A549 treated with CpdA at 1 μM for 4 hours (cell line): ENCODE measurements at places on chromosomes 11 and 22. TPM values are rescaled to one million over a fixed set of nuclear protein-coding genes. Genes with fewer than 3 reads are reported as not detected.

Gene HBE1
- total RNA-seq: 0.09 to 0.78 TPM (median 0.23 TPM) in 4 of 5 replicates, not detected in the other

Gene MYEOV
- total RNA-seq: 99.6 to 113 TPM (median 112 TPM) in 5 replicates

Gene TCN2
- 3.7 to 5.5 TPM (median 4.3 TPM) in 5 replicates for total RNA-seq

Gene MED17
- 19.8 to 23.1 TPM (median 21.7 TPM) in 5 replicates for total RNA-seq

Gene LRRC56
- total RNA-seq: 0.55 to 0.74 TPM (median 0.66 TPM) in 5 replicates

Gene BTBD18
- not detected in 5 replicates for total RNA-seq

Gene SNRPD3
- total RNA-seq: 140 to 280 TPM (median 158 TPM) in 5 replicates

Gene PSMA1
- 183 to 215 TPM (median 189 TPM) in 5 replicates for total RNA-seq

Gene TEX54
- total RNA-seq: not detected in 5 replicates

Gene SAA4
- not detected in 5 replicates for total RNA-seq

Gene HSPB2
- not detected in 5 replicates for total RNA-seq

Gene SLC15A3
- total RNA-seq: not detected in 5 replicates

Gene PCSK7
- 14.6 to 20.2 TPM (median 17.4 TPM) in 5 replicates for total RNA-seq

Gene NOX4
- not detected in 5 replicates for total RNA-seq

Gene FXYD2
- 11.8 to 22.6 TPM (median 16.9 TPM) in 5 replicates for total RNA-seq

Gene DCHS1
- 0.09 to 0.14 TPM (median 0.11 TPM) in 5 replicates for total RNA-seq

Gene RNF26
- 31.5 to 42.8 TPM (median 41.1 TPM) in 5 replicates for total RNA-seq

Gene HSCB
- total RNA-seq: 10.9 to 16.0 TPM (median 12.6 TPM) in 5 replicates

Gene EMID1
- total RNA-seq: 0.31 to 0.72 TPM (median 0.38 TPM) in 5 replicates

Gene OR8B2
- not detected in 5 replicates for total RNA-seq

Gene ANO5
- total RNA-seq: 1.5 to 2.3 TPM (median 1.7 TPM) in 5 replicates

Gene CASP5
- not detected in 5 replicates for total RNA-seq

Gene RTN4R
- 6.1 to 10.9 TPM (median 8.8 TPM) in 5 replicates for total RNA-seq

Gene TNKS1BP1
- 73.8 to 96.5 TPM (median 82.8 TPM) in 5 replicates for total RNA-seq

Gene C22orf31
- total RNA-seq: not detected in 5 replicates

Gene MRGPRX4
- not detected in 5 replicates for total RNA-seq

Gene ZP1
- 0.11 to 0.23 TPM (median 0.16 TPM) in 4 of 5 replicates, not detected in the other for total RNA-seq

Gene RPS13
- total RNA-seq: 1,543 to 1,864 TPM (median 1,613 TPM) in 5 replicates

Gene GPHA2
- not detected in 5 replicates for total RNA-seq

Gene SYCE3
- total RNA-seq: 0.25 to 0.75 TPM (median 0.46 TPM) in 3 of 5 replicates, not detected in the others

Gene PTGDR2
- 0.04 to 0.08 TPM in 2 of 5 replicates, not detected in the others for total RNA-seq

Gene APOA4
- total RNA-seq: not detected in 5 replicates

Gene CAPN1
- 97.3 to 113 TPM (median 101 TPM) in 5 replicates for total RNA-seq

Gene SERPIND1
- total RNA-seq: 0.07 TPM in 1 of 5 replicates, not detected in the others

Gene SC5D
- total RNA-seq: 9.8 to 13.2 TPM (median 10.1 TPM) in 5 replicates

Gene LYVE1
- total RNA-seq: 0.05 to 0.07 TPM (median 0.06 TPM) in 3 of 5 replicates, not detected in the others

Gene DEPDC7
- 6.0 to 7.9 TPM (median 7.2 TPM) in 5 replicates for total RNA-seq

Gene C11orf16
- total RNA-seq: not detected in 5 replicates

Gene KRTAP5-1
- not detected in 5 replicates for total RNA-seq

Gene MYO7A
- 1.1 to 1.8 TPM (median 1.4 TPM) in 5 replicates for total RNA-seq
